B cell (primary cell): ENCODE measurements at places on chromosomes 2 and 18. TPM values are rescaled to one million over a fixed set of nuclear protein-coding genes. Genes with fewer than 3 reads are reported as not detected.
A peak's percentile ranks its signal among the peaks of the same experiment; 100 is the strongest.

ILKAP gene
- 98.6 and 102 TPM in 2 replicates for total RNA-seq

GRCh38 chr2:173119069-173119807 is 43.6 kb downstream of the MAP3K20 start:
- DNase-seq: no peak

GRCh38 chr2:195575879-195576401 is 81.1 kb upstream of the SLC39A10 start:
- DNase-seq: peak; percentile 85

- DNase-seq: no peak
Observed at GRCh38 chr2:179172894-179173293, 91.7 kb downstream of the SESTD1 start.

IL36A gene
- total RNA-seq: not detected in 2 replicates

AQP4 gene
- not detected in 2 replicates for total RNA-seq

GRCh38 chr2:205642599-205643356 is 39.5 kb upstream of the NRP2 start:
- no peak for DNase-seq

DNA sequence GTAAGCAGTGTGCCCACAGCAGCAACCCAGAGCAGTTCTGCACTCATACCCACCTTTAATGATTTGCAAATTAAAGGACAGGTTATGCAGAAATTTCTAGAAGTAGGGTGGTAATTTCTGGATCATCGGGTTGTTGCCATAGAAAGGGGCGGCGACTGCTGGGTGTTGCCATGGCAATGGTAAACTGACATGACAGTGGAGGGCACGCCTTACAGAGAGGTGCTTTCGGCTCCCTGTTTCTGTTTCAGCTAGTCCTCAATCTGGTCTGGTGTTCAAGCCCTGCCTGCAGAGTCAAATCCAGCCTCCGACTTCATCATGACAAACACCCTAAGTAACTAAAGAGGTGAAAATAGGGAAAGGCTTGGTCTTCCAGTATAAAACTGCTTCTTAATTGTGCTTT is 667.7 kb downstream of the SOCS6 start:
- no peak for DNase-seq

GRCh38 chr2:168210895-168211570 is 36.4 kb downstream of the STK39 start:
- DNase-seq: peak; percentile 30

GRCh38 chr2:26344581-26345282 is 1.2 kb upstream of the SELENOI start:
- peak; percentile 17 for DNase-seq
